ENCODE measurements at places on chromosomes 12 and 14.
A peak's percentile ranks its signal among the peaks of the same experiment; 100 is the strongest.

DNA sequence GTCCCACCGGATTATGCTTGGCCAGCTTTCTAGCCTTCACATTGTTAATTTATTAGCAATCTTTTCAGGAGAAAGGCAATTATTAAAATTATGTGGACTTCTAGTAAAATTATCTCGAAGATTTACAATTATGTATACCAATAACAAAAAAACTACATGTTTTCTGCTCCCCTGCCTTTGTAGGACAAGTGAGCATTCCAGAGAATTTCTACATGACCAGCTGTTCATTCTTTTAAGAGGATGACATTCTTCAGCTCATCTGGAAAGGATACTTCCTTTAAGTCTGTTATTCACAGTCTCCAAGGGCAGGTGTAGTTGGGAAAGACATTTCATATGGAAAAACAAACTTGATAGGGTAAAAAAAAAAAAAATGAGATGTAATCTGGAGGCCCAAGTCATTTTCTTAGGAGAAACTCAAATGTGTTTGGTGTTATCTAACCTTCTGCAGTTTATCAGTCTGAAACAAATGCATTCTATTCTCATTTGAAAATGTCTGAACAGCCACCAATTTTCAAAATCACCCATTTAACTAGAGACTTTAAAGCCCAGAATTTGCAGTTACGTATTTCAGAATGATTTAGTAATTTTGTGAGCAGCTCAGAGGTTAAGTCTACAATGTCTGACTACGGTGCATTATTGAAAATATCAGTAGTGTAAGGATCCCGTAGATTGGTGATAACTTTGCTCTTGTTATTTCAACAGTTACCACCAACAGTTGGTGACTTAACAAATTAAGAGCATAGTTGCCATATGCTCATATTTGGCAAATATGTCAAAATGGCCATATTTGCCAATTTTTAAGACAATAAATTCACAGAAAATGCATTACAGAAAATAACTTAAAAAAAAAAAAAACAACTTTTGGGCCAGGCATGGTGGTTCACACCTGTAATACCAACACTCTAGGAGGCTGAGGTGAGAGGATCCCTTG, 1.8 kb upstream of the PHLDA1 start:
- DNase-seq: no peak

- DNase-seq: no peak
Observed at GRCh38 chr12:104969343-104969742, 11.3 kb upstream of the SLC41A2 start.

GRCh38 chr14:100532154-100532861, 54.9 kb downstream of the BEGAIN start:
- no peak for DNase-seq

- no peak for DNase-seq
Observed at GRCh38 chr14:105015242-105015641, 5.6 kb downstream of the CDCA4 start.

GRCh38 chr14:88990856-88991255, 166.4 kb downstream of the TTC8 start:
- no peak for DNase-seq

- no peak for DNase-seq
Observed at GRCh38 chr14:55800156-55800785, 220.3 kb downstream of the KTN1 start.

DNA sequence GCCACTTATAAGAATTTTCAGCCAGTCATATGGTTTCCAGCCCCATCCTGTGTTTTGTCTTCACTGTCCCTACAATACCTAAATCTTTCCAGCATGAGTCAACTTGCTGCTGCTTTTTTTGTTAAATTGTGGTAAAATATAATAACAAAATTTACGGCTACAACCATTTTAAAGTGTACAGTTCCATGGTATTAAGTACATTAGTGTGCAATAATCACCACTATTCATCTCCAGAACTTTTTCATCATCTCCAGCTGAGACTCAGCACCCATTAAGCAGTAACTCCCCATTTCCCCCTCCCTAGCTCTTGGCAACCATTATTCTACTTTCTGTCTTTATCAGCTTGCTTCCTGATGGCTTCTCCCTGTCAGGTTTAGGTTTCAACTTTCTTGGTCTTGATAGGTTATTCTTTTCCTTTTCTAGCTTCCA, 39.1 kb downstream of the FRS2 start:
- DNase-seq: no peak

GRCh38 chr12:105469701-105470100, 139.2 kb downstream of the C12orf75 start:
- no peak for DNase-seq

- DNase-seq: no peak
Observed at GRCh38 chr12:74254784-74255183, 282.9 kb upstream of the ATXN7L3B start.

GRCh38 chr12:12534166-12534866, 28.3 kb downstream of the DUSP16 start:
- DNase-seq: no peak

DNA sequence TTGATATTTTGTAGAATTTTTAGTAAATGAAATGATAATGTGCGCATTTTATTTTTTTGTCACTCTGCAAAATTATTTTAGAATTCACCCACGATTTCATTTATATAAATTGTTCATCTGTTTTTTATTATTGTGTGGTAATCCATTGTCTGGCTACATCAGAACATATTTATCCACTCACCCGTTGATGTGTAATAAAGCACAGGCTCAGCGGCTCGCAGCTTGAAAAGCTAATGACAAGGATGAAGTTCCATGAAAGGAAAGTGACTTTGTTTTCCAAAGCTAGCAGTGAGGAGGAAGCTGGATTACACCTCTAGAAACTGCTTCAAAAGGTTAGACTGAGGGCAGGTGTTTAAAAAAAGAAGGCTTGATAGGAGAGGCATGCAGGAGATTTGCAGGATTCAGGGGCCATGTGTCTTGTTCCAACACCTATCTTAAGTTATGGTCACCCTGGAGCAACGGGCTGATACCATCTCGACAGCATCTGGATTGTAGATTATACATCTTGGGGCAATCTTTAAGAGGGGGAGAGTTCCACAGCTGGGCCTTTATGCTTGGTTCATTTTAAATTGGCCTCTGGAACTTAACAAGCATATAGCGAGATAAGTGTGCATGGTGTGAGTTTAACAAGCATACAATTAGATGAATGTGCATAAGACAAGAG, 194.1 kb downstream of the TMTC3 start:
- no peak for DNase-seq

GRCh38 chr12:29113101-29113500, 36.0 kb upstream of the FAR2 start:
- DNase-seq: no peak

GRCh38 chr12:100895192-100895591, 100.6 kb downstream of the ANO4 start:
- no peak for DNase-seq

GRCh38 chr14:69036757-69037506, 57.8 kb upstream of the ACTN1 start:
- DNase-seq: no peak

DNA sequence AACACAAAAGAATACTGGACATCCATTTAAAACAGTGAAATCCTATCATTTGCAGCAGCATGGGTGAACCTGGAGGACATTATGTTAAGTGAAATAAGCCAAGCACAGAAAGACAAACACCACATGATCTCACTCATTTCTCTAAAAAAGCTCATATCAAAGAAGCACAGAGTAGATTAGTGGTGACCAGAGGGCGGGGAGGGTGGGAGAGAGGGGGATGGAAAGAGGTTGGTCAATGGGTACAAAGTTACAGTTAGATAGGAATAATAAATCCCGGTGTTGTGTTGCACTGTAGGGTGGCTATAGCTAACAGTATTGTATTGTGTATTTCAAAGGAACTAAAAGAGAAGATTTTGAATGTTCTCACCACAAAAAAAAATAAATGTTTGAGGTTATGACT, 52.4 kb downstream of the DUSP6 start:
- no peak for DNase-seq

- DNase-seq: no peak
Observed at GRCh38 chr12:54411391-54412241, 7.5 kb downstream of the ITGA5 start.

DNA sequence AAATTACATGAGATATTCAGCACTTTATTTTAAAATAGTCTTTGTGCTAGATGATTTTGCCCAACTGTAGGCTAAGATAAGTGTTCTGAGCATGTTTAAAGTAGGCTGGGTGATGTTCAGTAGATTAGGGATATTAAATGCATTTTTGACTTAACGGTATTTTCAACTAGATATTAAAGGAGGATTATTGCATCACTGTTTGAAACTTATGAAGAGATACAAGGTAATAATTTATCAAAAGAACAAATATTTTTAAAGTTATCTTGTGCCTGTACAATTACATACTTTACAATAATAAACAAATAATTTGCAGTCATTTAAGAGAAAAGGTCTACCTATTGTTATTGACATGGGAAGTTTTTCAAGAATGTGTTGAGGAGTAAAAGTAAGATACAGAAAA, 368.6 kb upstream of the DCN start:
- DNase-seq: no peak

GRCh38 chr14:95072310-95072905, 84.9 kb downstream of the DICER1 start:
- DNase-seq: no peak

GRCh38 chr14:98580131-98580678, 691.8 kb downstream of the BCL11B start:
- peak; percentile 14 for DNase-seq

GRCh38 chr12:10215436-10215835, 2.8 kb downstream of the GABARAPL1 start:
- DNase-seq: no peak

- DNase-seq: no peak
Observed at GRCh38 chr14:49057838-49058510, 528.2 kb downstream of the RPS29 start.

DNA sequence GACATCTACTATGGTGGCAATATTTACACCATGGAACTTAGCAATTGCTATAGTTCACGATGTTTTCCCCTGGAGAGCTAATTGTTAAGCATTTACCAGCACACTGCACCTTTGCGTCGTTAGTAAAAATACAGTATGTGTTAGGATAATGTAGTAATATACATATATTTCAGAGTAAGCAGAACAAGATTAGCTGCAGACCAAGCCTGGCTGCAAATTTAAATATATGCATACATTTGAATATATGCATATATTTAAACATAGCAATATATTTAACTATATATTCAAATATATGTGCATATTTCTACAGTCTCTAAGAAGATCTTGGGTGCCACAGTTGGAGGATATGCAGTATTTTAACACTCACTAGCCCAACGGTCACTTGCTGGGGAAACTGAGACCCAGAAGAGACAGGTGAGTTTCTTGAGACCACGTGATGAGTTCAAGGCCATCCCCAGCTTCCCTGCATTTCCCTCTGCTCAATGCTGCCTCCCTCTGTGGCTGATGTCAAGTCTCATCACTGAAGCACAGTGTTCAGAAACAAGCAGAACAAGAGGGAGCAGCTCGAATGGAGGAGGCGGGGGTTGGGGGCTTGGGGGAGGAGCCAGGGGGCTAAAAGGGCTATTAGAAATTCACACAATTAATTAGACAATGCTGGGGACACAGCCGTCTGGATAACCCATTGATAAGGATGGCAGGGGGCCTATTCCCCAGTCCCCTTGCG, 708.0 kb downstream of the MED13L start:
- no peak for DNase-seq

DNA sequence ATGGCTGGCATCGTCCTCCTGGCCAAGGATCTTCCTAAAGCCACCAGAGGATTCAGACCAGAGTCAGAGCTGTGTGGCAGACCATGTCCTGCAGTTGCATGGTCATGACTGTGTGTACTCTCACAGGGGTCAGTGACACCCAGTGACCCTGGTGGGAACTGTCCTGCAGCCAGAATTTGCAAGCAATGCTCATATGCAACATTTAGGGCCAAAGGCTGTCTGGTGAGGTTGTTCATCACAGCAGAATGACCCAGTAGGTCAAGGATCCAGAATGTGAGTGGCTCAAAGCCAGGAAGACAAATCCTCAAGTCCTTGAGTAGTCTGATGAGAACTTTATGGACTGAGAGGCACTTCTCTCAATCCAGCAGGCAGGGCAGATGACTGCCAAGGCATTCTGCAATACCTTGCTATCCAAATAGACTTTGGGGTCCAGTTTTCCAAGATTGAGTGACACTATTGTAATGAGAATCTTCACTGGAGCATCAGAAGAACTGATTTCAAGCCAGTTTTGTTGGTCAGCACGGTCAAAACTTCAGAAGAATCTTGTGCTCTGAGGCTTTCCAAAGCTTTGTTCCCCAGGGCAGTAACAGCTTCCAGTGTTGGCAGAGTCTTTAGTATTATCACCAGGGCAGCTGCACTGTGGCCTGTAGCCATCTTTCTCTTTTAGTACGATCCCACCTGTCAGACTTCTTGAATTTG, 122.0 kb downstream of the PTCSC3 start:
- no peak for DNase-seq

DNA sequence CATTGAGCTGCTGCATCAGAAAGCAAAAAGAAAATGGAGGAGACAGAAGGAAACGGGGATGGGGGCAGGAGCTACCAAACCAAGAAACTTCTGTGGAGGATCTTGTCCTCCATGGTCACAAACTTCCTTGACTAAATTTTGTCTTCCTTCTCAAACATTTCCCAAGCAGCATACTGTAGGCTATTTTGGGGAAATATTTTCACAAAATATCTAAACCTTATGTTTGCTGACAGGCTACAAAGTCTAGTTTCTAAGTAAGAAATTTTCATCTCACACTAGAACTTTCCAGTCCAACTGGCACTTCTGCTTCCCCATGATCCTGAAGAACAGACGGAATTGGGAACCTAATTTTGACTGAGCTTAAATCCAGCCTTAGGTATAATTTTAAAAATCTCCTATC, 552.0 kb downstream of the SNAPC1 start:
- no peak for DNase-seq

DNA sequence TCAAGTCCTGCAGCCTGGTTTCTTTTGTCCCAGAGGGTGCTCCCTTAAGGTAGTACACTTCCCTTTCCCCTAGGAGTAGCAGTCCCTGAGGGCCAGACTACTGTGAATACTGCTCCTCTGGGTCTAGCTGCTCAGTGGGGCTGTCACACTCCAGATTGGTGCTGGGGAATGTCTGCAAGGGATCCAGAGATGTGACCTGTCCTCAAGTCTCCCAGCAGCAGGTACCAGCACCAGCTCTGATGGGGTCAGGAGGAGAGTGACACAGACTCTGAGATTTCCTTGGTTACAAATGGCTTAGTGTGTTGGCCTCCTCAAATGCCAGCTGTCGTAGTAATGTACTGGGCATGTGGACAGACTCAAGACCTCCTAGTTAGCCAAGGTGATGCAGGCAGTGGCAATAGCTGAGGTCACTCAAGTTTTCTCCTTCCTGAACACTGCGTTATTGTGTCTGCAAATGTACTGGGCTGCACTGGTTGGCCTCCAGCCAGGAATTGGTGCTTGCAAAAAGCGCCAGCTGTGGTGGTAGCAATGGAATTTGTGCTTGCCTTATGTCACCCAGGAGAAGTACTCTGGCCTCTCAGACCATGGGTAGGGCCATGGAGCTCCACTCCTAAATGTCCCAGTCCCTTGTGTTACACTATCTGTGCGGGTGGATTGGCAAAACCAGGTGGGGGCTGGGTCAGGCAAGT, 36.4 kb upstream of the AEBP2 start:
- DNase-seq: peak; percentile 44

DNA sequence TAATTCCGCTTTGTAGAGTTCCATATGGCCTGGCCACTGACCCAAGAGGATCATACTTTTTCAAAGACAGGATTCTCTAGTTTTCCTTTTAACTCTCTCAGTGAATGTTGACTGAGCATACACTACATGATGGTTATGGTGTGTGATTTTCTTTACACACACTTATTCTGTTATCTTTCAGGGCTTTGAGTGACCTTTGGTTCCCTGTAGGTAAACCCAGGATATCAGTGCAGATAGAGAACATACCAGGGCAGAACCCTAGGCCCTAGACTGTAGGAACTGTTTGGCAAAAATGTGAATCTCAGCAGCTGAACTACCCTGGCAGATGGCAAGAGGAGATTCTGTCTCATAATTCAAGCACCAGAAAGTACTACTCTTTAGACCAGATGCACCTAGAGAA, 159.6 kb downstream of the KCNA5 start:
- DNase-seq: no peak
